ENCODE measurements at places on chromosomes 2 and 18.

- no peak for DNase-seq
These were observed 10.6 kb upstream of the C2orf74 start for GRCh38 chr2:61151436-61151835.

GRCh38 chr2:27442920-27443282 is 720 bp downstream of the KRTCAP3 start:
- DNase-seq, result no peak

DNA sequence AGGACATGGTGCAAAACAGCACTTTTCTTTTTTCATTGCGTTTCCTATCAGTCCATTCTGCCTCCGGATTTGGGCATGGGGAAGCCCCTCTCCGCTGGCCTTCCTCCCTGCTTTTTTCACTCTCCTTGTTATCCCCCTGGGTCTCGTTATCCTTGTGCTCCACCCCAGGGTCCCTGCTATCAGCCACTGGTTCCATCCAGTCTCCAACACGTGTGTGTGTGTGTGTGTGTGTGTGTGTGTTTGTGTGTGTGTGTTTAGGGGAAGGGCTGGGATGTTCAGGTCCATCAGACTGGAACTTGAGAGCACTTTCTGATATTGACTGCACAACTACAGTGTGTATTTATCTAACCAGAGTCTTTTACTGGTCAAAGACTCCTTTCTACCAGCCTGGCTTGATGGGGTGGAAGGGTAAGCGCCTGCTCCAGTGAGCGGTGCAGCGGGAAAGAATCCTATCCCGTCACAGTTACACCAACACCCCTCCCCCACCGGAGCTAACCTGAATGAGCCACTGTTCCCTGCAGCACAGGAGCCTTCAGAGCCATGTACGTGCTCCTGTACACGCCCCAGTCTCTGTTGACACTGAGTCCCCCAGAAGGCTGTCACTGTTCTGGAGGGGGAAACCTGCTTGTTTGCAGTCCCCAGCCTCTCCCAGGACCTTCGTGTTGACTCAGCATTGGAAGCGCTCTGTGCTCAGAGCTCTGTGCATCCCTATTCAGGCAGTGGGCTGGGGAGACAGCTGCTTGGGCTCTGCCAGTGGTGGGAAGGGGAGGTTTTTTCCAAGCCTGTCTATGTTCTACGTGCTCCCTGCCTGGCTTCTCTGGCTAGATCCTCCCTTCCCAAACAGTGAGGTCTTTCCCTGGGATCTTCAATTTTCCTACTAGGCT is 4.6 kb downstream of the INHA start:
- DNase-seq, result no peak

DNA sequence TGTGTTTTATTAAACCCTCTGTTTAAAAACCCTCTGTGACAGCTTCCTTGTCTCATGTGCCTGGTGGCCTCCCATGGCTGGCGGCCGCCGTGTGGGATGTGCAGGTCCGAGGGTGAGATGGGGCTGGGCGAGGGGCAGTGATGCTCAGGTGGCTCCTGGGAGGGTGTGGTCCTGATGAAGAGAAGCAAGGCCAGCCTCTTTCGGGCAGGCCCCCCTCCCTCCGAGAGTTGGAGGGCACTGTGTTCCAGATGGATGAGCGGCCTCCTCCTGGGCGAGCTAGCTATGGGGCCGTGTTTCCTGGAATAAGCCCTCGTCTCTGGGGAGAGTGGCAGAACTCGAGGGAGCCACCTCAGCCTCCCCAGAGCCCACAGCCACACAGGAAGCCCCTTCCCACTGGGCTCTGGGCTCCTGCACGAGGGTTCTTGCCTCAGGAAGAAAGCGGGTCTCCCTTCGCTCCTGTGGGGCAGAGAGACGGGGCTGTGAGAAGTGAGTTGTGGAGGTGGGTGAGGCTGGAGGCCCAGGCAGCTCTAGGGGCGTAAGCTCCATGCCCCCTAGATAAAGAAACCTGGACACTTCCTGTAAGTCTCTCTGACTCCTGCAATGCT is 72.1 kb downstream of the ASB1 start:
- no peak for DNase-seq

DNA sequence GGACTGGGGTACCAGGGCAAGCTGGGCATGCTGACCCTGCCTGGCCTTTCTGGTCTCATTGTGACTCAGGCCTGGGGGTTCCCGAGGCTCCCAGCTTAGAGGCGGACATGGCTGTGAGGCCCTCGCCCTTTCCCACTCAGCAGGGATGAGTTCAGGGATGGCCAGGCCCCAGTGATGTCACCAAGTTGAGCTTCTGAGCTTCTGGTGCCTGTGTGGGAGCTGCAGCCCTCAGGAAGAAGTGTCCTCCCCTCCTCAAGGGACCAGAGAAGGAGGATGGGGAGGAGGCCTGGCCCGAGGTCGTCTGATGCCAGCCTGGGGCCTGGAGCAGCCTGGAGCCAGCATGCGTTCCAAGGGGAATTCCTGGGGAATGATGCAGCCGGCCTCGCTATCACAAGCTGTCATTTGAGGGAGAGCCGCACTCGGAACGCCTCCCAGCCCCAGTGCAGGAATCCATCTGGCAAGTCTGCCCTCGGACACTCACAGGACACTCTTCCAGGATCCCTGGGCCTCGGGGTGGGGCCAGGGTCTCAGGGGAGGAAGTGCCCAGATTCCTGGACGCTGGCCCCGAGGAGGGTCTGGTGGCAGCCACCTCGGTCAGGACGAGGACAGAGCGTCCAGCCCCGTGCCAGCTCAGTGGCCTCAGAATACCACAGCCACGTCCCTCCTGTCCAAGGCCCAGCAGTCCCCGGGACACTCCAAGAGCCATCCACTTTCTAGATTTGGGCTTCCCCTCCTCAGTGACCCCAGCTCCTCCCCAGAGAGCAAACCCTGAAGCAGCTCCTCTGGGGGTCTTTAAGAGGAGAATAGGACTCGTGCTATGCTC is 61.2 kb upstream of the GPC1 start:
- DNase-seq, result peak; percentile 56

DNA sequence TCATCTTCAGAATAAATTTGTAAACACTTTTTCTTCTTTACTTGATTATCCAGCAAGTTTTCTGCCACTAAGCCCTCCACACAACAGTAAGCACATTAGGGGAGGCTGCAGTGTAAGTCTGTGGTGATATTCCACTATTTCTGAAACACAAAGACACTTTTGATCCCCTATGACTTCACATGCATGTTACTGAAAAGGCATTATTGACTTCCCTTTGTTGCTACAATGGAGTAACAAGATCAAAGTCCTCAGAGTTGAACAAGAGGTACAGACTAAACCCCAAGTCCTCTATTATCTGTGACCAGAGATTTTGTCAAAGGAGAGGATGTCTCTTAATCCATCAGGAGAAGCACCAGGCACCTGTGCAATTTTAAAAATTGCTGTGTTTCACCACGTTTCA is 157.9 kb downstream of the CD226 start:
- no peak for DNase-seq

GRCh38 chr2:42386682-42387081 is 25.7 kb upstream of the COX7A2L start:
- no peak for DNase-seq

- DNase-seq, result no peak
These were observed 277.3 kb upstream of the TANK start for GRCh38 chr2:160882906-160883305.

GRCh38 chr2:41828052-41828643 is 219.7 kb upstream of the PKDCC start:
- no peak for DNase-seq

- no peak for DNase-seq
These were observed 61.6 kb upstream of the ATP8B1 start for GRCh38 chr18:57864615-57865121.

DNA sequence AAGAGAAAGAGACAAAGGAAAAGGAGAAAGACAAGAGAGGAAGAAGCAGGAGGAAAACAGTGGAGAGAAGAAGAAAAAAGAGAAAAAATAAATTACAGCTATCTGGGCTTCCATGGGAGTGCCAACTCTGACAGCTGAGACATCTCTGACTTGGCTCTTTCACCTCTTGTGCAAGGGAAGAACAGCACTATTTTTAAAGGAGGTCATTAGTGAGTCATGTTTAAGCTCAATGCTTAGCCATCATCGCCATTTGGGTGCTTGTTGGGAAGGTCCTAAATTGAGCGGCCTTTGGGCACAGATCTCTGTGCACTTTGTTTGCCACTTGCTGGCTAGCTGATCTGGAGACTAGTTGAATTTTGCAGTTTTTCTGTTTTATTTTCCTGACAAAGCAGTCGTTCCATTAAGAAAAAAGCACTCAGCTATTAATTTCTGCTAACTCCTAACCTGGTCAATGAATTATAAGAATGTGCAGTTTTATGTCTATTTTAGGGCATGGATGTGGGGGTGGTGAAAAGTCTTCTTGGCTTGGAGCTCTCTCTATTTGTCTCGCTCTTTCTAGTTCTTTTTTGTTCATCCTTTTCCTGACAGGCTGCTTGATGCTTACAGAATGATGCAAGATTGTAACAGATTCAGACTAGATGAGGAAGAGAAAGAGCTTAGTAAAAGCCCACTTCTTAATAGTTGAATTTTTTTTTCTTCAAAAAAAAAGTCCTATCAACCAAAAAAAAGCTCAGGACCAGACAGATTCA is 231.5 kb downstream of the SLC8A1 start:
- DNase-seq, result no peak

DNA sequence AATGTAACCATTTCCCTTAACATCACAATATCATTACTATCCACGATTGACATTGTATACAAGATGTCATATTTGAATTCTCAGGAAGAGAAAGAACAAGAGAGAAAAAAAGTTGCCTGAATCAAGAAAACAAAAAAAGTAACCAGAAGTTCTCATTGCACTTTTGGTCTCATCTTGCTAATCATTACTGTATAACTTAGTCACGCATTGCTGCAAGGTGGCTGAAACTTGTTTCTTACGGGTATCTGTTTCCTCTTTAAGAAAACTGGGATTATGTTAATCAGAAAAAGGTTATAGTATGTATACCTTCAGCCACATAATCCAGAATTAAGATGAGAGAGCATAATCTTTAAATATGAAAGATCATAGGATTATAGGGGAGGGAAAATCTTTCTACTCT is 639.7 kb upstream of the SYT4 start:
- DNase-seq, result no peak

Measured in stromal cell of bone marrow (primary cell).